ENCODE measurements at places on chromosomes 6 and 20. TPM values are rescaled to one million over a fixed set of nuclear protein-coding genes. Genes with fewer than 3 reads are reported as not detected.

KCNK5 gene
- total RNA-seq: under 0.01 TPM

TREML2 gene
- total RNA-seq: not detected

ADAM33 gene
- 37.2 TPM for total RNA-seq

RFX6 gene
- not detected for total RNA-seq

PLCB4 gene
- total RNA-seq: 13.7 TPM

BPIFB2 gene
- not detected for total RNA-seq
